ENCODE measurements at places on chromosomes 13 and 19.

DNA sequence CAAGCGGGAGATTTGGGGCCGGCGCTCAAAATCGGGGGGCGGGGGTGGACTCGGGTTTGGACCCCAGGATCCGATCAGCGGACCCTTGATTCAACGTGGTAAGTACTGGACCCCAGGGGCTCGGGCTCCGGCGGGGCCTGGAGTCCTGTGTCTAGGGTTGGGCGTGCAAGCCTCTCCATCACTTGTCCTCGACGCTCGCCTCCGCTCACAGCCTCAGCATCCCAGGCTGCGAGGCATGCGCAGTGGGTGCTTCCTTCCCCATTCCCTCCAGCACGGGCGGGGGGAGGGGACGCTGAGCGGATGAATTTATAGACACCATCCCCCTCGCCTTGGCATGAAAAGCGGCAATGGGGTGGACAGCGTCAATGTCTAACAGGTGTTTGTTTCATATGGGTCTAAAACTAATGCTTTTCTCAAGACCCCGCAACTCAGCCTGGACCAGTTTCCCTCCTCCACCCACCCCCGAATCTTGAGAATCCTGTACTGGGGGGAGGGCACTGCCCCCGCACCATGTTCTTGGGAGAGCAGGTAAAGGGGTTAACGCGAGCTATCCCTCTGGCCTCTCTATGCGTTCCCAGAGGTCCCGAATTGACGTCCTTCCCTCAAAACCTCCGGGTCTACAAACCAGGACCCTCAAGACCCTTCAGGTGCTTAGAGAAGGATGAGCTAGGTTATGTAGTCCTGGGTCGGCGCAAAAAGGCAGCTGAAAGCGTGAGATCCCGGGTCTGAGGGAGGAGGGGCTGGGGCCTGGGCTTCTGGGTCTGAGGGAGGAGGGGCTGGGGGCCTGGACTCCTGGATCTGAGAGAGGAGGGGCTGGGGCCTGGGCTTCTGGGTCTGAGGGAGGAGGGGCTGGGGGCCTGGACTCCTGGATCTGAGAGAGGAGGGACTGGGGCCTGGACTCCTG, 579 bp downstream of the CPT1C start:
- no peak for DNase-seq

DNA sequence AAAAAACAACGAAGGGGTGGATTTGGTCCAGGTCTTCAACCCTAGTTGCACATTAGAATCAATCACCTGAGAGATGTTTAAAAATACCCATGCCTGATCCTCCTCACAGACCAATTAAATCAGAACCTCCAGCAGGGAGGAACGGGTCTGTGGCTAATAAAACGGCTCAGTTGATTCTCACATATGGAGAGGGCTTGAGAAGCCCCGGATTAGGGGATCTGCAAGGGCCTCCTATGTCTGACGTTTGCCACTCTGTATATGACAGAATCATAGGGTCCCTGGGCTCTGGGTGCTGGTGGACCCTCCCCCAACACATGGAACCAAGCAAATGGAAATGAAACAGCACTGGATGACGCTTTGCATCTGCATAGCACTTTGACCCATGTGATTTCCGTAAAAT, 36.7 kb upstream of the C13orf42 start:
- no peak for DNase-seq

GRCh38 chr19:54449701-54450069, 686 bp downstream of the LENG8 start:
- DNase-seq, result no peak

- DNase-seq, result no peak
These were observed 28.2 kb upstream of the PSG7 start for GRCh38 chr19:42965176-42965575.

DNA sequence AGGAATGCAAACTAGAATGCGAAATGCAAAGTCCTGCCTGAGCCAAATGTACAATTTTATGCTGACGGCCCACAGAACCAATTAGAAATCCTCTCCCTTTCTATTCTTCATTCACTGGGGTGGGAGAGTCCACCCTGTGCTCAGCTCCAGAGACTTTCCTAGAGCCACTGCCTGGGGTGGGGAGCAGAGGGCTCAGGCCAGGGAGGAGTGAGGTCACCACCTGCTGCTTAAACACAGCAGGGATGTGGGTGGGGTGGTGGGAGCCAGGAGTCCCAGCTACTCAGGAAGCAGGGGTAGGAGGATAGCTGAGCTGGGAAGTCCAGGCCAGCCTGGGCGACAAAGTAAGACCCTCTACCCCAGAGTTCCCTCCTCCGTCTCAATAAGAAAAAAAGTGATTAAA, 26.9 kb upstream of the ZNF83 start:
- DNase-seq, result no peak

GRCh38 chr13:41500511-41500910, 43.2 kb downstream of the RGCC start:
- DNase-seq, result peak; percentile 19

GRCh38 chr19:45972081-45972946, 1.4 kb downstream of the NOVA2 start:
- DNase-seq, result peak; percentile 47

DNA sequence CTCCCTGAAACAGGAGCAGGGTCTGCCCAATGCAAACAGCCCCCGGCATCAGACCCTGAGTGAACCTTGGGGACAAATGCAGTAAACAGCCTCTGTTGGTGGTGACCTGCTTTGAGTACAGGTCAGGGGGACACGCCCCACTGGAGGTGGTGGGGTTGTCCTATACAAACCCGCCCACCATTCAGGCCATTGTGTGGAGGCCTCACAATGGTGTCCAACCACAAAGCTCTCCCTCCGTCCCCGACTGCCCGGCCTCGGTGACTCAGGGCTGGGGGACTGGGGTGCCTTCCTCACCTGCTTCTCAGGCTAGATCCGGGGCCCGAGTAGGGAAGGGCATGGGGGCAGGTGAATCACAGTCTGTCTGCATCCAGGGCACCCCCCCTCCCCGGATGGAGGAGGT, 1.5 kb downstream of the MUC16 start:
- DNase-seq, result no peak

GRCh38 chr13:93955904-93956303, 523.6 kb downstream of the DCT start:
- DNase-seq, result no peak

GRCh38 chr19:30161021-30161655, 211.0 kb upstream of the ZNF536 start:
- no peak for DNase-seq

GRCh38 chr19:17292301-17293074, 10.7 kb downstream of the ABHD8 start:
- DNase-seq, result peak; percentile 76

GRCh38 chr13:72850959-72851677, 69.2 kb downstream of the PIBF1 start:
- DNase-seq, result no peak

GRCh38 chr13:95262837-95263384, 38.3 kb downstream of the ABCC4 start:
- no peak for DNase-seq

GRCh38 chr19:40718774-40719391, 2.0 kb downstream of the ITPKC start:
- DNase-seq, result no peak

DNA sequence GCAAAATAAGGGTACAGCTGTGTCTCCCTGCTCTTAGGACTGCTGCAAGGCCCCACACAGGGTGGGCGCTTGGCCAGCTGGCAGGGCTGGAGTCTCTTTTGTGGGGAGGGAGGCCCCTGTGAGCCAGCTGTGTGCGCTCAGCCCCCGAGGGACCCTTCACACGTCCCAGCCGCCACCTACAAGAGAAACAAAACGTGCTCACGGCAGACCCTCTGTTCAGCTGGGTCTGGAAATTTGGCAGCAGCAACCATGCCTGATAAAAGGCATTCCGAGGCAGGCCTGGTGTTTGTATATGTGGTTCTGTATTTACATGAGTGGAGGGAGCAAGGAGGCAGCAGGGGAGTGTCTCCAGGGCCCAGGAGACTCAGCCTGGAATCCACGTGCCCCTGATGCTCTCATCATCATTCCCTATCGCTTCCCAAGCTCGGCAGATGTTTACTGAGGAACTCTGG, 49.7 kb downstream of the CRTC1 start:
- DNase-seq, result no peak

DNA sequence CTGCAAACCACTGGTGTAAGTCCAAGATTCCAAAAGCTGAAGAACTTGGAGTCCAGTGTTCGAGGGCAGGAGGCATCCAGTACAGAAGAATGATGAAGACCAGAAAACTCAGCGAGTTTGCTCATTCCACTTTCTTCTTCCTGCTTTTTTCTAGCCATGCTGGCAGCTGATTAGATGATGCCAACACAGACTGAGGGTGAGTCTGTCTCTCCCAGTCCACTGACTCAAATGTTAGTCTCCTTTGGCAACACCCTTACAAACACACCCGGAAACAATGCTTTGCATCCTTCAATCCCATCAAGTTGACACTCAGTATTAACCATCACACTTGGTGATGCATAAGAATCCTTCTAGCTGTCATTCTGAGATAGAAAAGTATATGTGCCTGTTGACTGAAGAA, 1504.6 kb downstream of the EFNB2 start:
- no peak for DNase-seq

DNA sequence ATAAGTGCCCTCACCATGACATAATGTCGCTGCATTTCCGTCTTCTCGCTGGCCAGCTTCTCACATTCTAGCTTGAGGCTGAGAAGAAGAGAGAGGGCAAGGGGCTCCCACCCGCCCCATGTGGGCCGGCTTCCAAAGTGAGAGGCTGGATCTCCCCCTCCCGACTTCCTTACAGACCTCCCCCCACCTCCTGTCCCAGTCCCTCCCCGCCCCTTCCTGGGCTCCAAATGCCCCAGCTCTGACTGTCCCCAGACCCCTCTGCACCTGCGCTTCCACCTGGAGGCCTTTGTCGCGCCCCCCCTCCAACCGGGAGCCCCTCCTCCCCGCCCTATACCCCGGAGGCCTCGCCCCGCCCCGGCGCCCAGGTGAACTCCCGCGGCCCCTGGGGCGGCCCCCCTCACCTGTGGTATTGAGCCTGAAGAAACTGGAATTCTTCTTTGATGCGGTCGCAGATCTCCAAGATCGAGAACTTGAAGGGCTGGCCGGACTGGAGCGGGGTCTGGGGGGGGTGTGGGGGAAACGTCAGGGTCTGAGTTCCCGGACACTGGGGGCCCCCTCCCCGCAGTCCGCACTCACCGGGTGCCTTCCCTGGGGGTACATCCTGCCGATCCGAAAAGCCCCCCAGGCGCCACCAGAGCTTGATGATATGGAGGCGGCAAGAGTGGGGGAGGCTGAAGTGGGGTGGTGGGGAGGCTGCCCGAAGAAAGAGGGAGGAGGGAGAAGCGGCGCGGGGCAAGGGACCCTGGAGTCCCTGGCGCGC, 595 bp downstream of the TLE2 start:
- DNase-seq, result no peak

GRCh38 chr19:6221220-6221877, 58.4 kb downstream of the MLLT1 start:
- no peak for DNase-seq

GRCh38 chr13:24683351-24683750, 3.1 kb downstream of the ATP12A start:
- DNase-seq, result no peak

- no peak for DNase-seq
These were observed 44.8 kb upstream of the UBAC2 start for GRCh38 chr13:99155821-99156220.

DNA sequence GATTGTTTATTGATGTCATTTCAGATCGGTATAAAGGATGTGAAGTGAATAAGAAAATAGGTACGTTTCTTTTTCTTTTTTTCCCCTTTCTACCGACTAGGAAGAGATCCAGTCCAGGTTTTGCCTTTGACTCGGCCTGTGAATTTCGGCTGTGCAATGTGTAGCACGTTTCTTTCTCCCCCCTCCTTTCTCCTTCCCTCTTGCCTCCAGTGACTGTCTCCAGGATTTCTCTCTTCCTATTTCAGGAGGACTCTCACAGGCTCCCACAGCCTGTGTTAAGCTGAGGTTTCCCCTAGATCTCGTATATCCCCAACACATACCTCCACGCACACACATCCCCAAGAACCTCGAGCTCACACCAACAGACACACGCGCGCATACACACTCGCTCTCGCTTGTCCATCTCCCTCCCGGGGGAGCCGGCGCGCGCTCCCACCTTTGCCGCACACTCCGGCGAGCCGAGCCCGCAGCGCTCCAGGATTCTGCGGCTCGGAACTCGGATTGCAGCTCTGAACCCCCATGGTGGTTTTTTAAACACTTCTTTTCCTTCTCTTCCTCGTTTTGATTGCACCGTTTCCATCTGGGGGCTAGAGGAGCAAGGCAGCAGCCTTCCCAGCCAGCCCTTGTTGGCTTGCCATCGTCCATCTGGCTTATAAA, at the start of gene GPC6:
Gene GPC6, plus strand, starts transcription at position 185 of the 657 bp plus-strand sequence.
- no peak for DNase-seq

- DNase-seq, result no peak
These were observed 10.4 kb upstream of the SOX21 start for GRCh38 chr13:94722609-94723345.

DNA sequence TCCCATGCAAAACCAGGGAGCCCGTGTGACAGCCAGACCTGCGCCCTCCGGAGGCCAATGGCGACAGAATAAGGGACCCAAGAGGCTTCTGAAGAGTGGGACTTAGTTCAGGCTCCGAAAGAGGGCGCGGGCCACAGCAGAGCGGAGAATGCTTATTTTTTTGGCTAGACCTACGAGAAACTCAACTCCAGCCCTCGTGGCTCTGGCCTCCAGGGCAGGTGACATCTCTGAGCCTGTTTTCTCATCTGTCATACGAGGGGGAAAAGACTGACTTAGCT, 23.0 kb downstream of the DPP9 start:
- no peak for DNase-seq

- peak; percentile 18 for DNase-seq
These were observed 154.2 kb upstream of the KLF12 start for GRCh38 chr13:74288361-74288911.

DNA sequence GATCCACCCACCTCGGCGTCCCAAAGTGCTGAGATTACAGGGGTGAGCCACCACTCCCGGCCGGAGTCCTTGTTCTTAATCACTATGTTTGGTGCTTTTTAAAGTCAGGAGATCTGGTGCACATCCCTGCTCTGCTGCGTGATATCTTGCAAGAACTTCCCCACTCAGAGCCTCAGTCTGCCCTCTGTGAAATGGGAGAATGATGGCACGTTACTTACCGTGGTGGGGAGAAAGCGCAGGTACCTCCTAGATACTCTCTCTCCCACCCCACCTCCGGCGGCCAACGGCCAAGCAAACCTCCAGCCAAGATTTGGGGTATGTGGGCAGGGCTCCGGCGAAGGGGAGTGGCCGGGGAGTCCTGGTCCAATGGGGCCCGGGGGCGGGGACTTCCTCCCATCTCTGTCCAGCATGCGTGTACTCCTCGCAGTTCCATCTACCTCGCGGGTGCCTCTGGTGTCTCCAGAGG, at the start of gene RYR1:
Gene RYR1, plus strand, starts transcription at position 424 of the 466 bp plus-strand sequence. CDS start 139 bp downstream, outside the sequence.
- no peak for DNase-seq

GRCh38 chr13:97145057-97145456, 77.1 kb upstream of the MBNL2 start:
- DNase-seq, result no peak
